CD14-positive monocyte (primary cell): ENCODE measurements at places on chromosomes 2 and 18.

DNA sequence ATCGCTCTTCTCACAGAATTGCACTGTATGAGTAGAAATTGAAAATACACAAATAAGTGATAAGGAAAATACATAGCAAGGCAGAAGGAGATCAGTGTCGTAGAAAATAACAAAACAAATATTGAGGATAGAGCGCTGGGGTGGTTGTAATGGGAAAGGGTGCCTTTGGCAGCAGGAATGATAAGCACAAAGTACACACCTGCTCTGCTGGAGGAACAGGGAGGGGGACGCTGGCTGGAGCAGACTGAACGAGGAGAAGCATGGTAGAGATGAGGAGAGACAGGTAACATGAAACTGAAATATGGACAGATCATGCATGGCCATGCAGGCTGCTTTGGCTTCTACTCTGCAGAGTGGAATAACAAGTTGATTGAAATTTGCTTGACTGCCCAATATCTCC lies 181.2 kb upstream of the FSHR start:
- DNase-seq = no peak

GRCh38 chr18:32425466-32425865 lies 45.2 kb downstream of the GAREM1 start:
- DNase-seq = no peak

DNA sequence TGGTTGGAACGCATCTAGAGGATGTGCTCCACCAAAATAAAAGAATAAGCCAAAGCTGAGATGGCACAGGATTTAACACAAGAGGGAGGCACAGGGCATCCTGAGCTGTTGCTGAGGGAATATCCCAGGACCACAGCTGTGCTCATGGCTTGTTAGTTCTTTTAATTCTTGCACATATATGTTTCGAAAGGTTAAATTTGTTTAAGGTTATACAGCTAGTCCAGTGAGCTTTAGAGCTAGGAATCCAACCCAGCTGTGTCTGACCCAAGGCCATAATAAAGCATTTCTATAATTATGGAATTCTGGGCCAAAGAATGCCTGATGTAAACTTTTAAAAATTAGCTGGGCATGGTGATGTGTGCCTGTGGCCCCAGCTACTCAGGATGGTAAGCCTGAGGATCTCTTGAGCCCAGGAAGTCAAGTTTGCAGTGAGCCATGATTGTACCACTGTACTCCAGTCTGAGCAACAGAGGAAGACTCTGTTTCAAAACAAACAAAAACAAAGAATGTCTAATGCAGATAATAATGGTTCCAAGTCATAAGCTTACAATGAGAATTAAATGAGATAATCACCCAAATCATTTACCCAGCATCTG lies 66.4 kb upstream of the CCBE1 start:
- DNase-seq = no peak

DNA sequence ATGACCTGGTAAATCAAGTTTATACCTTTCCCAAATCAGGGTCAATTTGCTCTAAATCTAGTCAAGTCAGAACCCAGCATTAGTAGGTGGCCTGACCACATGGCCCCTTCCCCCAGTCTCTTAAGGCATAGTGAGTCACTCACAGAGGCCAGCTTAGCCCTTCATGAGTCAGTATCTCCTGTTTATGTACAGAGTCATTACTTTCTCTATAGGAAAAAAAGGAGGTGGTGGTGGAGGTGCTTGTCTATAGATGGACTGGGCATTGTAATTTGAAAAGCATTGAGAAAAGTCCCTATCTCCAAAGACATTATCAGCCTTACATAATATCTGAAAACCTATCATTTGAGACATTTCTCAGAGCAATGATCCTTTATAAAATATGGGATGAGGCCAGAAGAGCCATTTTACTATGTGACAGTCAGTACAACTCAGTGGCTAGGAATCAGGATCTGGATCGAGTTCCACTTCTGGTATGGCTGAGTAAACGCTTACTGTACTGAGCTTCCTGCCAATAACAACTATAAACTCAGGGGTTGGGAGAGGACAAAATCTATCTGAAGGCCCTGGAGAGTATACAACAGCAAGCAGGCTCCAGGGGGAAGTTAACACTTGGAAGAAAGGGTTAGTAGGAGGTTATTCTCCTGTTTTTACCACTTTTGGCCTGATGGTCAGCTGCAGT lies 22.5 kb upstream of the SIGLEC15 start:
- peak; percentile 33 for DNase-seq

- DNase-seq = no peak
Observed at GRCh38 chr2:129237966-129238725, 741.3 kb upstream of the RAB6C start.

- no peak for DNase-seq
Observed at GRCh38 chr18:13696961-13697360, 29.4 kb downstream of the FAM210A start.

DNA sequence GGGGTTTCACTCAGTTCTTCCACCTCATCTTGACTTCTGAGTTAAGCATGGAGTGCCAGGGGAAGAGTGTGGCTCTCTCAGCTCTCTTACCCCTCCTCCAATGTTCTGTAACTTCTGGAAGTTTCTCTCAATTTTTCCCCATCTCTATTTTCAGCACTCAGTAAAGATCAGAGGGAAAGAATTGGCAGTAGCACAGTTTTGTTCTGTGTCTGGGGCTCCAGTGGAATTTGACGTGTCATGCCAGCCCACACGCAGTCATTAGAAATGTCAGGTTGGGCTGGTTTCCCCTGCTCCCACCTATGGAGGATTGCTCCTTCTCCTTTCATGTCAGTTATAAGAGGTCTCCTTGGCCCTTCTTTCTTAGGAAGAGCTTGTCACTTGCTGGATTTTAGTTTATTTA lies 104.6 kb upstream of the COL3A1 start:
- DNase-seq = no peak

DNA sequence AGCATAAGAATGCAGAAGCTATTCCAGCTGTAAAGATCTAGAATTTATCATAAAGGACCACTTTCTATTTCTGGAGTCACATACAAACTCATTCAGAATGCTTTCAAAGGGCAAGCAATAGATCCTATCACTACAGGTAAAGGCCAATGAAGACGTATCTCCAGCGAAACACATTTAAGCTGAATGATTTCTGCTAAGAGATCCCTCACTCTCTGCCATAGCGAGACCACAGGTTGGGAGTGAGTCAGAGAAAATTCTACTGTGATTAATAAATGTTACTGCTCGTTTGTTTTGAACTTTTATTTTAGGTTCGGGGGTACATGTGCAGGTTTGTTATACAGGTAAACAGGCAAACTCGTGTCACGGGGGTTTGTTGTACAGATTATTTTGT lies 72.5 kb upstream of the NFU1 start:
- no peak for DNase-seq

DNA sequence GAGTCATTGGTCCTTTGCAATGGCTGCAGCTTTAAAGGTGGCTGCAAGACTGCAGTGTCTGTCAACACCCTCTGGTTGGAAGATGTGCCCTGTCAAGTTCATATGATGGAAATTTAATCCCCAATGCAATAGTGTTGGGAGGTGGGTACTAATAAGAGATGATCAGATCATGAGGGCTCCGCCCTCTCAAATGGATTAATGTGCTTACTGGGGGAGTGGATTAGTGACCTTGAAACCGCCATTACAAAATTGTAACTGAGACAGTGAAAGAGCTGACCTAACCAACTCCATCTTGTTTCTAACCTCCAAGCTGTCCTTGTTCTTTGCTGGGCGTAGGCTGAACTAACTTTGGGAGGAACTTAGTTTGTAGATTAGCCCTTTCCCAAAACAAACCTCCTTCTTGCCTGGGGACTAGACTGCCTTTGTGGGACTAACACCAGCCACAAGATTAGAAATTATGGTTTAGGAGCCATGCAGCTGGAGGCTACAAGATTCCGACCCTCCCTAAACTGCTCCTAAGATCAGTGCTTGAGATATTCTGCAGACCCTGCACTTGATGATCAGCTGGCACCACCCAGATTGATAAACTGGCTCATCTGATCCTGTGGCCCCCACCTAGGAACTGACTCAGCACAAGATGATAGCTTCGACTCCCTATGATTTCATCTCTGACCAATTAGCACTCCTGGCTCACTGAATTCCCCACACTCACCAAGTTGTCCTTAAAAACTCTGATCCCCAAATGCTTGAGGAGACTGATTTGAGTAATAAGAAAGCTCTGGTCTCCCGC lies 13.7 kb downstream of the MYCN start:
- no peak for DNase-seq

- no peak for DNase-seq
Observed at GRCh38 chr2:218829868-218830451, 1.6 kb downstream of the PRKAG3 start.

DNA sequence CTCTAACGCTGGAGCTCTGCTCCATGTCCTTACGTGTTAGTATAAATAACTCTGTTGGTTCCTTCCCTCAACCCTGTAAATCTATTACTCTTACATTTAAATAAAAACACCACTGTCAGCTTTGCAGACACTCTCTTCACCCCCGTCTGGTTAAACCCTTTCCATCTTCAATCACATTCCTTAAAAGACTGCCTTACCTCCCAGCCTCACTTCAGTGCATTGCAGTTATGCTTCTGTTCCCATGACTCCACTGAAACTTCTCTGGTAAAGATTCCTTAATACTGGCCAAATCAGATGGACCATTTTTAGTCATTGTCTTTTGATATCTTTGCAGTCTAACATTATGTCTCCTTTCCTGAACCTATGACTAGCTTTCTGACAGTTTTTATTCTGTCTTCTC lies 61.7 kb downstream of the EML4 start:
- no peak for DNase-seq

- no peak for DNase-seq
Observed at GRCh38 chr2:168500516-168500915, 44.4 kb downstream of the CERS6 start.

GRCh38 chr18:79775441-79776221 lies 22.1 kb upstream of the KCNG2 start:
- no peak for DNase-seq

- DNase-seq = no peak
Observed at GRCh38 chr2:65293376-65293775, 65.7 kb downstream of the ACTR2 start.

GRCh38 chr2:173520918-173521317 lies 166.2 kb downstream of the CDCA7 start:
- no peak for DNase-seq

DNA sequence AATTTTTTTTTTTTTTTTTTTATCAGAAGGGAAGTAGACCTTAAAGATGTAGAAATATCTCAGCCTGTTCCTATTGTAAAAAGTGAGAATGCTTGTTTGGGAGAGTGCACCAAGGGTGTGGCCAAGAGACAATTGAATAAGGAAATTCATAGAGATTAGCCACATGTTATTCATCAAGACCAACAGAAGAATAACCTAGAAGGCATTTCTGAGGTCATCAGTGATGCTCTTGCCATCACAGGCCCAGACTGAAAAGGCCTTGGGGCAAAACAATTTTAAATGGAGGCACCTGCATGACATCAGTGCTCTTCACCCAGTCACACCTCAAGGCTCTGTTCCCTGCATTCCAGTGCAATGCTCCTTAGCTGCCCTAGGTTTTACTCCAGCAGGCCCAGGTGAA lies 2043.3 kb upstream of the PIK3C3 start:
- DNase-seq = no peak

GRCh38 chr2:230160112-230160660 lies 59.6 kb downstream of the SP110 start:
- DNase-seq = peak; percentile 44

DNA sequence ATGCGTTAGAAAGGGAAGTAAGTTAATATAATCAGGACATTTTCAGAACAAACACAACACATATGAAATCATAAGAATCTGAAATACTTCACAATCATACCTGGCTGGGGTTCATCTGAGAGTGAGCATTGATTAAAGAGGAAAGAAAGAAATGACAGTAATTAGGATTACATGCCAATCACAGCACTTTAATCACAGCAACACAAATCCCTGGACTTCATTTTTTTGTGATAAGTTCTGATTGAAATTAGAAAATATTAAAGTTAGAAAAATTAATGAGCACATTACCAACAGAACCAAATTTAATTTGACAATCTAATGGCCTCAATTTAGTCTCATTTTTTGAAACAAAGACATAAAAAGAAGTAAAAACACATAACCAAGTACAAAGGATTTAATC lies 121.9 kb downstream of the LRP2 start:
- no peak for DNase-seq

DNA sequence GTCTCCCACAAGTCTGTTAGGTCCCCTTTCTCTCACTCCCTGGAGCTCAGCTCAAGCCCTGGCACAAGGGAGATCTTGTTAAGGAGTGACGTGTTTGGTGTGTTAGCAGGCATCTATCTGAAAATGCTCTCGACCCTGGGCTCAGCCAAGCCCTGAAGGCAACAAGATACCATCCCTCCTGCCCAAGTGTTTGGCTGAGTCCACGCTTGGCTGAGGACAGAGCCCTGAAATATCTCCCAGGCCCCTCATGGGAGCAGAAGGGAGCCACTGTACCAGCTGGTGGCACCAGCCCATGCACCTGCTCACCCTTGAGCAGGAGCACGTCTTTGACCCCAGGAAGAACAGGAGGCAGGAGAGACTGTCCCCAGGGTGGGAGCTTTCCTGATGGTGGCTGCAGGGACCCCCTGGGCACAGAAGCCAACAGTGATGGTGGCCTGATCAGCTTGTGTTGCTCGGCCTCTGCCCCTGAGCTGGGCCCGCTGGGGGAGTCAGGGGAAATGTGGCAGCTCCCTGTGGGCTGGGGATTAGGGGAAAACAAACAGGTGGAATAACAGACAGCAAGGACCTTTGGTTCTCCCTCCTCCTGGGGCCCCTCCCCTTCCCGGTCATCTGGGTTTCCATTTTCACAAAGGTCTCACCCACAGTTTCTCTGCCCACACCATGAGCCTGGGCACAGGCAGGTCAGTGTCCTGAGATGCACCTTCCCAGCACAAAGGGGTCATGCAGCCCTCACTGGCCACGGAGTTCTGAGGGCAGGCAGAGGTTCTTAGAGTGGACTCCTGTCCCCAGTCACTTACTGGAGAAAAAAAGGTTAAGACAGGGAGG lies 91.6 kb downstream of the RHOB start:
- no peak for DNase-seq

GRCh38 chr2:163800951-163801381 lies 65.2 kb upstream of the FIGN start:
- no peak for DNase-seq
